ENCODE measurements at places on chromosomes 12 and 14.
A peak's percentile ranks its signal among the peaks of the same experiment; 100 is the strongest.

DNA sequence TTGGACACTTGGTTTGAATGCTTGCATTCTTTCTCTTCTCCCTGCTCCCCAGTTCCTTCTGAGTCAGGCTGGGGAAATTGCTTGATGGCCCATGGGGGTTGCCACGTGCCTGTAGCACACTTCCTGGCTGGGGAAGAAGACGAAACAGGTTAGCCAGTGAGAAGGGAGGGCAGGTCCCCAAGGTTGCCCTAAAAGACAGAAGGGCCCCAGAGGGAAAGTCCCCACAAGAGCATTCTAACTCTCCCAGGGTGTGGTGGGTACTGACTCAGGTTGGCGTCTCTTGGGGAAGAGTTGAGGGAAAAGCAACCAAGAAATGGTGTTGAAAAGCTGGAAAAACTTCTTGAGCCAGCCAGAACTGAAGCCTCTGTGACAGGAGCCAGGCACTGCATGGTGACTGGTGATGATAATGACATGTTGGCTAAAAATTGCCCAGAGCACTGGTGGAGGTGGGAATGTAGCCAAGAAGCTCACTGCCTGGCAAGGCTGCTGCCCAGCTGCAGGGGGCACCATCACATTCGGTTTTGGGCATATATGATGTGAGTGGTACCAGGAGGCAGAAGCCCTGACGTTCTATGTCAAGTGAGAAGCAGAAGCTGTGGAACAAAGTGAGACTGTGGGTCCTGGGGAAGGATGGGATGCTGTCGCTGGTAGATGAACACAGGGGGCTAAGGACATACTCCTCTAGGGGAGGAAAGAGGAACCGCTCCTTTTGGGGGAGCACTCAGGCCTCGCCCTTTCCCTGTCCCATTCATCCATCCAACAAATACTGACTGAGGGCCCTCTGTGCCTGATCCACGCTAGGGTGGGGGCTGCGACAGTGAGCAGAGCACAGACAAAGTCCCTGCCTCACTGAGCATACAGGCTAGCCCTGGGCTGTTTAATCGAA, 8.1 kb upstream of the RABGGTA start:
- DNase-seq, result peak; percentile 26

- DNase-seq, result no peak
Measured at GRCh38 chr12:104536841-104537240, 80.1 kb downstream of the CHST11 start.

GRCh38 chr12:5758347-5758746, 186.7 kb downstream of the ANO2 start:
- DNase-seq, result no peak

GRCh38 chr12:67982164-67982563, 7.1 kb upstream of the IFNG-AS1 start:
- DNase-seq, result no peak

GRCh38 chr14:55500708-55501107, 60.3 kb upstream of the TBPL2 start:
- DNase-seq, result no peak
